ENCODE measurements at places on chromosomes 2 and 18. TPM values are rescaled to one million over a fixed set of nuclear protein-coding genes. Genes with fewer than 3 reads are reported as not detected.

CIDEA gene
- total RNA-seq = not detected

HRH4 gene
- total RNA-seq = not detected

HOXD12 gene
- total RNA-seq = not detected

RMC1 gene
- 26.1 TPM for total RNA-seq

SERPINB10 gene
- total RNA-seq = not detected

GPR17 gene
- total RNA-seq = not detected

MAB21L4 gene
- not detected for total RNA-seq

GRCh38 chr2:152505495-152505906, 170.5 kb downstream of the FMNL2 start:
- peaks cover 1% of the 10 kb centered on the region for H3K27me3 ChIP-seq
- H3K4me1 ChIP-seq = no peaks in the 10 kb centered on the region
- H3K27ac ChIP-seq = no peak overlapping the region
- no peaks in the 10 kb centered on the region for H3K36me3 ChIP-seq
- no peak for DNase-seq
- no peak overlapping the region for H3K4me3 ChIP-seq

DNA sequence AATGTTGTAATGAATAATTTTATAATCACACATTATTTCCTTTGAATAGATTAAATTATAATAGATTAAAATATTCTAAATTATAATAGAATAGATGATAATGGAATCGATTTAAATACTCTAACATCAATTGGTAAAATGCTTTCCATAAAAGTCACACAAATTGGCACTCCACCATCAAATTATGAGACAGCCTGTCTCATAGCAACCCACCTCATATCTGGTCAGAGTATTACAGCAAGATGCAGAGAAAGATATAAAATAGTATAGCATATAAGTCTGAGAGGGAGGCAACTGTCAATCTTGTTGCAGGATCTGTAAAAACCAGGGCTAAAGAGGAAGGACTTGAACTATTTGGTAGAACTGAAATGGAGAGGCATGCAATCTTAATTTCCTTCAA, 98.4 kb upstream of the NCKAP5 start:
- no peaks in the 10 kb centered on the region for H3K4me1 ChIP-seq
- DNase-seq = no peak
- H3K36me3 ChIP-seq = no peaks in the 10 kb centered on the region
- H3K27me3 ChIP-seq = peaks cover 2% of the 10 kb centered on the region
- H3K27ac ChIP-seq = no peak overlapping the region

DNA sequence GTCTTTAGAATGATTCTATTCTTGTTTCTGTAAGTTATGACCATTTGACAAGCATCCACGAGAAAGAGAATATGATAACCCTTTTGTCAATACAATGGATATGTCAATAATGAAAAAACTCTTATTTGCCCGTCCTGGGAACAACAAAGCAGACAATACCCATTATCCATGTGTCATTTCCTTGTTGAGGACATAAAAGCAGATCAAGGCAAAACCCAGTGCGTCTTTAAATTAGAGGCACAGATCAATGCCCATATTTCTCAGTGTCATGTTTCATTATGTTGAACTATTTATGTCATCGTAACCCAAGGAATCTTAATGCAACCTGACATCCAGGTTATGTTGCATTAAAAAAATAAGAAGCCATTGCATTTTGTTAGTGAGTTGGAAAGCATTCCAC, 365.0 kb upstream of the CELF4 start:
- no peaks in the 10 kb centered on the region for H3K4me1 ChIP-seq
- no peaks in the 10 kb centered on the region for H3K36me3 ChIP-seq
- H3K4me3 ChIP-seq = no peak overlapping the region
- no peaks in the 10 kb centered on the region for H3K27me3 ChIP-seq

GRCh38 chr2:236264256-236264655, at the start of gene ASB18:
TSS of gene ASB18 (minus strand) at chr2:236264406. CDS start at chr2:236264345, 61 bp downstream.
- no peaks in the 10 kb centered on the region for H3K4me1 ChIP-seq
- no peak for DNase-seq

DNA sequence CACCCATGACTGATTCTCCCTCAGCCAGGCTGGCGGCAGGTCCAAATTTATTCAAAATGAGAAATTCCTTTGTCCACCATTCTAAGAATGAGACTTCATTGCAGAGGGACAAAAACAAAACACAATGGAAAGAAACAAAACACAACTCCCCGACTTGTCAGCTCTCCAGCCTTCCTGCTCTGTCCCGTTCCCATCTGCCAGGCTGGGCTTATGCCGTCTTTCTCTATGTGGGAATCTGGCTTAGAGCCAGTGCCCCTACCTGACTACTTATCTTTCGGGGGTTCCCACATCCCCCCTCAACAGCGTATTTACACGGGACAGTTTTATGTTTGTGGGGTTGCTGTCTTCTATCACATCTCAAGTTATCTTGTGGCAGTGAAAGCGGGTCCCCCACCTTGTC, 13.8 kb downstream of the CELF4 start:
- H3K36me3 ChIP-seq = no peaks in the 10 kb centered on the region
- no peak for DNase-seq
- no peak overlapping the region for H3K27ac ChIP-seq
- no peaks in the 10 kb centered on the region for H3K27me3 ChIP-seq
- H3K4me3 ChIP-seq = no peak overlapping the region

DNA sequence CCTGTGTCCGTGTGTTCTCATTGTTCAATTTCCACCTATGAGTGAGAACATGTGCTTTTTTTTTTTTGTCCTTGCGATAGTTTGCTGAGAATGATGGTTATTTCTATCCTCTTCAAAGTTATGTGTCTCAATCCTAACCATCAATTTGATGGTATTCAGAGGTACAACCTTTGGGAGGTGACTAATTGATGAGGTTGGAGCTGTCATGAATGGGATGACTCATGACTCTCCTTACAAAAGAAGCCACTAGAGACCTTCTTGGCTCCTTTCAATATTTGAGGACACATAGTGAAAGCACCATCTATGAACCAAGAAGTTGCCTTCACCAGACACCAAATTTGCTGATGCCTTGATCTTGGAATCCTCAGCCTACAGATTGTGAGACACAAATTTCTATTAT, 677.1 kb upstream of the DDX18 start:
- DNase-seq = no peak
- no peaks in the 10 kb centered on the region for H3K4me1 ChIP-seq
- H3K4me3 ChIP-seq = no peak overlapping the region
- no peaks in the 10 kb centered on the region for H3K27me3 ChIP-seq

DNA sequence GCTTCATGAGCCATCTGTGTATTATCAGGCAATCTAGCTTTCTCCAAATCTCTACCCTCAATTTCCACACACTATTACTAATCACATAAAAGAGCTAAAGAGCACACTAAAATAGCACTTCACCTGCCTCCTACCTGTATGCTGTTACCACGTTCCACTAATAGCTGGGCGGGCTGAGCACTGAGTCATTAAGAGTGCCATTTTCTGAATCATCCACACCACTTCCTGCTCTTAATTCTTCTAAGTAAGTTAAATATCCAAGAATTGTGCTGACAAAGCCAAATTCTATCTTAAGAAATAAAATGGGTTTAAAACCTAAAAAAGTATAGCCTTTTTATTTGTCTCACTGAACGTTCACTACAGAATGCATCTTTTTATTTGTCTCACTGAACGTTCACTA, 35.7 kb downstream of the NOL10 start:
- peaks cover 50% of the 10 kb centered on the region for H3K4me1 ChIP-seq
- peak; percentile 86 for DNase-seq
- no peaks in the 10 kb centered on the region for H3K27me3 ChIP-seq
- peak overlapping the region; percentile 3 for H3K4me3 ChIP-seq
- peaks cover 53% of the 10 kb centered on the region for H3K36me3 ChIP-seq

- DNase-seq = no peak
- no peaks in the 10 kb centered on the region for H3K36me3 ChIP-seq
- no peaks in the 10 kb centered on the region for H3K4me1 ChIP-seq
- no peak overlapping the region for H3K27ac ChIP-seq
Observed at GRCh38 chr2:217065695-217066405, 206.0 kb upstream of the TNP1 start.

GRCh38 chr2:138036522-138036921, 72.2 kb downstream of the HNMT start:
- no peaks in the 10 kb centered on the region for H3K4me1 ChIP-seq
- no peaks in the 10 kb centered on the region for H3K36me3 ChIP-seq
- no peak overlapping the region for H3K4me3 ChIP-seq

DNA sequence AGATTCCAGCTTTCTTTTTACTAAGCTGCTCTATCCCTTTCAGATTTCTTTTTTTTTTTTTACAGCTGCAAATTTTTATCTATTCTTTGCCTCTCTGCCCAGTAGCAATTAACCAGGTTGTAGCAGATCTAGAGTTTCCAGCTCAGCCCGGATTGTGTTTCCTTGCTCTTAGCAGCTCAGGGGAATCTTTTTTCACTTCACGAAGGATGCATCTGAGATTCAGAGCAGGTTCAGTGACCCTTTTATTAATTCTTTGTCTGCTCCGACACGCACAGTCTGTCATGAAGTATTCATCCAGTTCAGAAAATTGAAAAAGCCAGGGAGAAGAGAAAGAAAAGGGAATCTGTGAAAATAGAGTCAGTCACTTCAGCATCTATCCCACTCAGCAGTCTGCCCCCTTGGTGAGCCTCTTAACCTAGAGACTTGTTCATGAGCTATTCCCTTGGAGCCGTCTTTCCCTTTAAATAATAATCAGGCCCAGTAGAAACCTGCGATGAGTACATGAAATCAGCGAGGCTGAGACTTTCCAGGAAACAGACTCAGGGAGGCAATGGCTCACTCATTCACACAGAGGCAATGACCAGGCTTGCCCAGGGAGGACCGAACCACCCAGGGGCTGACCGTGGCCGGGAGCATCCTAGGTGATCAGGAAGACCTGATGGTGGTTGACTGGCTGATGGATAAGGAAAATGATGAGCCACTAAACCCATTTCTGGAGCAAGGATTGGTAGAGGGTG, 103.4 kb upstream of the ITGA6 start:
- H3K36me3 ChIP-seq = no peaks in the 10 kb centered on the region
- no peak overlapping the region for H3K27ac ChIP-seq
- no peak overlapping the region for H3K4me3 ChIP-seq
- H3K27me3 ChIP-seq = no peaks in the 10 kb centered on the region

- H3K4me1 ChIP-seq = no peaks in the 10 kb centered on the region
- no peaks in the 10 kb centered on the region for H3K36me3 ChIP-seq
- peak; percentile 63 for DNase-seq
- no peak overlapping the region for H3K4me3 ChIP-seq
- peaks cover 15% of the 10 kb centered on the region for H3K27me3 ChIP-seq
Observed at GRCh38 chr2:120675460-120676130, 60.1 kb upstream of the GLI2 start.

- no peaks in the 10 kb centered on the region for H3K27me3 ChIP-seq
- no peak overlapping the region for H3K27ac ChIP-seq
- H3K4me1 ChIP-seq = no peaks in the 10 kb centered on the region
Observed at GRCh38 chr2:239953418-239954061, 71.6 kb downstream of the NDUFA10 start.

- H3K36me3 ChIP-seq = no peaks in the 10 kb centered on the region
- no peak overlapping the region for H3K27ac ChIP-seq
- H3K4me3 ChIP-seq = no peak overlapping the region
- peaks cover 15% of the 10 kb centered on the region for H3K27me3 ChIP-seq
- H3K4me1 ChIP-seq = no peaks in the 10 kb centered on the region
Observed at GRCh38 chr2:205947621-205948495, 138.1 kb downstream of the INO80D start.

DNA sequence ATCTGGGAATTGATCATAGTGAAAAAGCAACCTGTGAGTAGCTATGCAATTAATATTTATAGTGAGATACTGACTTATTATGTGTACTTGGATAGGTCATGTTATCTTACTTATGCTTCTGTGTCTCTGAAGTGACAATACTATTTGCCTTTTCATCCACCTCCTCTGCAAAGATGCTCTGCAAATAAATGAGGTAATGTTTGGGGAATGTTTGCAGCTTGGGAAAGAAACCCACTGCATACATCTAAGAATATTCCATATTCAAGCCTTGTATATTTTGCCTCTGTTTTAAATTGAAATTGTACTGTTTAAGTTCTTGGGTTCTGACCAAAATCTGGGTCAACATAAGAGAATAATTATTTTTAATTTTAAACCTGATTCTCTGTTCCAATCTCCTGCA, 217.4 kb upstream of the DTNA start:
- peaks cover 4% of the 10 kb centered on the region for H3K4me1 ChIP-seq
- H3K4me3 ChIP-seq = peak overlapping the region; percentile 59
- H3K27ac ChIP-seq = no peak overlapping the region
- H3K27me3 ChIP-seq = peaks cover 31% of the 10 kb centered on the region
- H3K36me3 ChIP-seq = no peaks in the 10 kb centered on the region

DNA sequence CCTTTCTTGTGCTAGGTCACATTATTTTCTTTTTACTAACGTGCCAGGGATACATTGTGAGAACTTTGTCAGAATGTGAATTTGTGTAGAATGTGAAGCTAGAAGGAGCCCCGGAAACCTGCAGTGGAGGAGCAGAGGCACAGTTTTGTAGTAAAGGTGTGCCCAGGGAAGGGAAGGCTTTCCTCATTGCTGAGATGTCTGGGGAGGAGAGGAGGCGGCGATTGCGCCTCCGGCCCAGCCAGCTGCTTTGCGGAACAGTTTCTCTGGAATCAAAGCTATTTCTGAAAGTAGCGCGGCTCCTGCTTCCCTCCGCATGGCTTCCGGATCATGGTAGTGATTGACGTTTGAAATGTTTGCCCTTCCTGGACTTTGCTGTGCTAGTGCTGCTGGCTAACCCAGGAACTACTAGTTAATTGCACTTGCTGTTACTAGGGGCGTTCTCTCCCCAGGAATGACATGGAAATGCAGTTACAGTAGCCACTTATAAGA, 83.1 kb upstream of the RBM44 start:
- H3K4me1 ChIP-seq = peaks cover 62% of the 10 kb centered on the region
- no peak overlapping the region for H3K4me3 ChIP-seq
- peaks cover 36% of the 10 kb centered on the region for H3K36me3 ChIP-seq
- no peaks in the 10 kb centered on the region for H3K27me3 ChIP-seq
- H3K27ac ChIP-seq = peak overlapping the region; percentile 12
- DNase-seq = no peak
